Stimulated activated naive B cell treated with anti-CD40 and anti-IgM and Interleukin-4, amounts not matched to agents 10 μg/mL and 1 μg/mL and 100 μg/mL, for 72 hours (primary cell): ENCODE measurements at places on chromosomes 11 and 22.

DNA sequence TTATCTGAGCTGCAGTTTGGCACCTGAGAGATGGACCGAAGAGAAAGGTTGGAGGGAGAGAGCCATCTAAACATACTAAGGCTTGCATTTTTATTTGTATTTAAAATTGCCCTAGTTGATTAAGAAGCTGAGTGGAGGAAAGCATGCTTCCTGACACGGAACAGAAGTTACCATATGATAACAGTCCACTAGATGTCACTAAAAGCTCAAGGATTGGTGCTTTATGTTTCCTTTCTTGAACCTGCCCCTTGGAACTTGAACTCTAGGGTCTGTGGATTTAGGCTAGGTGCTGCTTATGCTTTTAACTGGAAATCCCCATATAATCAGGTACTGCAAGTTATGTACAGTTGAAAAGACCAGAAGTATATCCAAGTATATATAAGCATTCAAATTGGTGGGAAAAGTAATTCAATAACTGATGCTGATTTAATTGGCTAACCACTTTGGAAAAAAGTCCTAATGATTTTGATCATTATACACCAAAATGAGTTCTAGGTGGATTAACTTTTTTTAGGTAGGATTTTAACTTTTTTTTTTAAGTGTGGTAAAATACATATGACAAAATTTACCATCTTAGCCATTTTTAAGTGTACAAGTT is 9.5 kb downstream of the RBMXL2 start:
- peak; percentile 8 for DNase-seq
- H3K4me3 ChIP-seq: no peak overlapping the region
- H3K27ac ChIP-seq: no peak overlapping the region
- H3K4me1 ChIP-seq: no peaks in the 10 kb centered on the region

DNA sequence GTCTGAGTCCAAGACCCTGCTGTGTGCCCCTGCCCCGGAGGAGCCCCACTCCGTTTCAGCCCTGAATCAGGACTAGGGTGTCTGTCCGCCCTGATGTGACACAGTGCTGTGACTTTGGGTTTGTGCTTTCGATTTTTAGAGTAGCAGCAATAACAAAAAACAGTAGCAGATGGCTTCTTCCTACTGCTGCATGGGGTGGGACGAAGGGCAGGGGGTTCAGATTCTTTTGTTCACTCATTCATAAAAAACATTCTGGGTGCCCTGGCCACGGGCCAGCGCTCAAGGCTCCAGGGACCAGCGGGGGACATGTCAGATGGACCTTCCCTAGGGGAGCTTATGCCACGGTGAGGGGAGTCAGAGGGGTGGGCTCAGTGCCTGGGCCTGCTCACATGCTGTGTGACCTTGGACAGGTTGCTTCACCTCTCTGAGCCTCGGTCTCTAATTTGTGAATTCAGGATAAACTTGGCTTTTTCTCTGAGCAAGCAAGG is 24.6 kb upstream of the PRR5 start:
- peak overlapping the region; percentile 9 for H3K27ac ChIP-seq
- H3K27me3 ChIP-seq: peaks cover 41% of the 10 kb centered on the region
- no peaks in the 10 kb centered on the region for H3K36me3 ChIP-seq
- peak overlapping the region; percentile 69 for H3K4me3 ChIP-seq
- no peak for DNase-seq
- peaks cover 34% of the 10 kb centered on the region for H3K4me1 ChIP-seq

GRCh38 chr11:12865863-12866595 is 143.1 kb upstream of the RASSF10 start:
- no peak overlapping the region for H3K27ac ChIP-seq
- no peak for DNase-seq
- no peaks in the 10 kb centered on the region for H3K36me3 ChIP-seq
- H3K27me3 ChIP-seq: peaks cover 19% of the 10 kb centered on the region

DNA sequence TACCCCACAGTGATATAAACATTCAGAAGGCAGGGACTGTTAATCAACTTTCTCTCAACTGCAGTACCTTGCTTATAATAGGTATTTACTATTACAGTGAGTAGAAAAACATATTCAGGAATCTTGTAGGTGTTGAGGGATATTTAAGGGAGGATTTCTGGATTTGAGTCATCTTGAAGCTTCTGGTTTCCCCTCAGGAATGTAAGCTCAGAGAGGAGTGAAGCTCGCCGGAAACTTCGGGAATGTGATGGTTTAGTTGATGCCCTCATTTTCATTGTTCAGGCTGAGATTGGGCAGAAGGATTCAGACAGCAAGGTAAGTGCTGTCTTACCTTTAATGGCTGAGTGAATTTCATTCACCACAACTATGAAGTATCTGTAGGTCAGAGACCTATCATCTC is 42.9 kb downstream of the CTNND1 start:
- no peak overlapping the region for H3K27ac ChIP-seq
- H3K27me3 ChIP-seq: no peaks in the 10 kb centered on the region
- no peak overlapping the region for H3K4me3 ChIP-seq
- peaks cover 42% of the 10 kb centered on the region for H3K36me3 ChIP-seq

DNA sequence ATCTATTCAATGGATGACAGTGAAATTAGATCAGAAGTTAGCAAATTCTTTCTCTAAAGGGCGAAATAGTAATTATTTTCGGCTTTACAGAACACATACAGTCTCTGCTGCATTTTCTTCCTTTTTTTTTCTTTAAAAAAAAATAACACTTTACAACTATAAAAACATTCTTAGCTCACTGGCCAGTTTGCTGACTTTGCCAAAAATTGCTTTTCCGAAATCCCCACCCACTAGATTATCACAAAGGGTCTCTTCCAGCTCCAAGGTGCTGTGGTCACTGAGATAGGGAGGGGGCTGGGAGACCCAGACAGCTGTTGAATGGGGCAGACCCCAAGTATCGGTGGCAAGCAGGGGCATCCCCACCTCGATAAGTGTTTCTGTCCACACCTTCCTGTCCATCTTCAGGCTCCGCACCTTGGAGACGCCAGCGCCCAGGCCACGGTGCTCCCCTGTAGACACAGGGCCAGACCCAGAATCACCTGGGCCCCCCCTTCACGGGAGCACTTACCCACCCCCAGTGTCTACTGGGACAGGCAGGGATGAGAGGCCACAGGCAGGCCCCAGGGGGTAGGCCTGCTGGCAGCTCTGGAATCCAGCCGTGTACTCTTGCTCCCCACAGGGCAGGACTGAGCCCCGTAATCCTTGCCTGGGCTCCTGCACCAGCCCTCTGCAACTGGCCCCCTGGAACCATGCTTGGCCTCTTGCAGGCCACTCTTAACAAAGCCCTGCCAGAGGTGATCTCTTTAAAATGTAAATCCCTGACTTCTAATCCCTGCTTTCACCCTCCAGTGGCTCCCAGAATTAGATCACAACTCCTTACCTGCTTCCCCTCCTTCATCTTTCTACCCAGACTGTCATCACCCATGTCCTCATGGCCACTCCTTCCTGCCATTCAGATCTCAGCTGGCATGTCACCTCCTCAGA is 31.5 kb upstream of the PDE2A start:
- H3K27ac ChIP-seq: peak overlapping the region; percentile 63
- H3K27me3 ChIP-seq: no peaks in the 10 kb centered on the region
- H3K36me3 ChIP-seq: peaks cover 77% of the 10 kb centered on the region
- no peak for DNase-seq
- H3K4me1 ChIP-seq: peaks cover 26% of the 10 kb centered on the region
- no peak overlapping the region for H3K4me3 ChIP-seq

DNA sequence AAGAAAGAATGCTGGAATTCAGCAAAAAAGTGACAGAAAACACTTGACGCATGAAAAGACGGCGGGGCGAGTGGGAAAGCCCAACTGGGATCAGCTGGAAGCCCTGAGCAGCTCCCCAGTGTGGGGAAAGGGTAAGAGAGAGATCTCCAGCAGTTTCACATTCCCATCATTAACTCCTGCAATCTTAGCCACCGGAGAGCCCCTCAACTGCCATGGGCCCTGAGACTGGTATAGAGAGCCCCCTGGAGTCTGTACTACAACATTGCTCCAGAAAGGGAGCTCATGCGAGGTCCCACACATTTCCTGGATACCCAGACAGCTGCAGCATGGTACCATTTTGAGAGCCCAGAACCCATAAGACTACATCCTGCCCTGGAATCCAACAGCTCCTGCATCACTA is 31.1 kb downstream of the MRGPRX4 start:
- H3K4me1 ChIP-seq: no peaks in the 10 kb centered on the region
- H3K4me3 ChIP-seq: no peak overlapping the region

DNA sequence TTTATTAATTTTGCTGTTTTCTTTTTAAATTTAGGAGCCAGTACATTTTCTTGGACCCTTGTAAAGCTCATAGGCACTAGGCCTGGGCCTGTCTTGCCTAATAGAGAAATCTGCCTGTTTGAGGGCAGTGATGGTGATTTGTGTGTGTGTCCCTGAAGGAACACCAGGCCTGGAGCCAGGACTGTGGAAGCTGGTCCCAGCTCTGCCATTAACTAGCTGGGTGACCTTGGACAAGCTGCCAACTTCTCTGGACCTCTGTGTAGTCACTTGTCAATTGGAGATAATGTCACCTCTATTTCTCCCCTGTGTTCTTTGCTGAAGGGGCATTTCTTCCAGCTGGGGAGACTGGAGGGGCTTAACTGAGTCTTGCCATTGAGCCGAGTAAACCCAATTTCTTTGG is 16.0 kb upstream of the FTH1 start:
- peaks cover 9% of the 10 kb centered on the region for H3K36me3 ChIP-seq
- H3K4me1 ChIP-seq: peaks cover 7% of the 10 kb centered on the region
- H3K27ac ChIP-seq: no peak overlapping the region
- H3K4me3 ChIP-seq: no peak overlapping the region

- no peak overlapping the region for H3K27ac ChIP-seq
- H3K27me3 ChIP-seq: no peaks in the 10 kb centered on the region
- H3K4me1 ChIP-seq: peaks cover 72% of the 10 kb centered on the region
- H3K36me3 ChIP-seq: peaks cover 3% of the 10 kb centered on the region
- DNase-seq: no peak
- H3K4me3 ChIP-seq: no peak overlapping the region
Observed at GRCh38 chr11:96218901-96219300, 124.1 kb downstream of the MAML2 start.

DNA sequence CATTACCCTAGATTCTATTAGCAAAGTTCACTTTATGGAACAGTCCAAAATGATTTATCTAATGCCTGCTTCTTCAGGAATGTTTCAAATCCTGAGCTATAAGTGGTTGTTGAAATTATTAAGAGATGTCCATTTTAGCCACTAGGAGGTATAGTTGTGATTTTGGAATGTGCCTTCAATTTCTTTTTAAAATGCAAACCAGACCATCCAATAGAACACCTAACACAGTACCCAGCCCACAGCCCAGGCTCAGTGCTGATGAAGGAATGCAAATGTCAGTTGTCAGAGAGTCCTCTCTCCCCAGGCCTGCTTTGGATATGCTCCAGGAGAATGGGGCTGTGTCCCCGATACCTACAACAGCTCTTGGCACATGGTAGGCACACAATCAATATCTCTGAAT is 85.8 kb upstream of the E2F8 start:
- H3K4me3 ChIP-seq: no peak overlapping the region
- no peaks in the 10 kb centered on the region for H3K36me3 ChIP-seq
- no peak for DNase-seq
- peaks cover 22% of the 10 kb centered on the region for H3K27me3 ChIP-seq

- H3K4me3 ChIP-seq: no peak overlapping the region
- no peak for DNase-seq
- peaks cover 5% of the 10 kb centered on the region for H3K36me3 ChIP-seq
Observed at GRCh38 chr11:69368119-69368880, 74.3 kb downstream of the MYEOV start.

GRCh38 chr11:117759305-117759704 is 37.7 kb downstream of the DSCAML1 start:
- H3K36me3 ChIP-seq: no peaks in the 10 kb centered on the region
- peaks cover 20% of the 10 kb centered on the region for H3K27me3 ChIP-seq
- no peak for DNase-seq
- H3K27ac ChIP-seq: no peak overlapping the region
- H3K4me1 ChIP-seq: no peaks in the 10 kb centered on the region

GRCh38 chr22:25334162-25334490 is 114.7 kb downstream of the CRYBB2 start:
- H3K4me3 ChIP-seq: no peak overlapping the region
- no peaks in the 10 kb centered on the region for H3K4me1 ChIP-seq
- H3K27ac ChIP-seq: no peak overlapping the region

GRCh38 chr11:77080643-77081210 is 14.0 kb downstream of the CAPN5 start:
- H3K27ac ChIP-seq: no peak overlapping the region
- H3K27me3 ChIP-seq: no peaks in the 10 kb centered on the region
- H3K36me3 ChIP-seq: no peaks in the 10 kb centered on the region
- no peak for DNase-seq

GRCh38 chr11:58832056-58832645 is 12.4 kb downstream of the GLYATL2 start:
- no peaks in the 10 kb centered on the region for H3K36me3 ChIP-seq
- H3K4me3 ChIP-seq: no peak overlapping the region
- H3K4me1 ChIP-seq: peaks cover 1% of the 10 kb centered on the region
- no peak for DNase-seq

GRCh38 chr11:32858731-32859130 is 29.0 kb downstream of the PRRG4 start:
- H3K4me3 ChIP-seq: no peak overlapping the region
- H3K27ac ChIP-seq: no peak overlapping the region
- DNase-seq: no peak
- H3K27me3 ChIP-seq: peaks cover 6% of the 10 kb centered on the region
- H3K4me1 ChIP-seq: no peaks in the 10 kb centered on the region
- no peaks in the 10 kb centered on the region for H3K36me3 ChIP-seq

GRCh38 chr22:48488149-48488551 is 1339.5 kb downstream of the BRD1 start:
- peaks cover 23% of the 10 kb centered on the region for H3K4me1 ChIP-seq
- H3K27me3 ChIP-seq: peaks cover 76% of the 10 kb centered on the region
- H3K36me3 ChIP-seq: no peaks in the 10 kb centered on the region
- no peak overlapping the region for H3K4me3 ChIP-seq
- no peak overlapping the region for H3K27ac ChIP-seq

DNA sequence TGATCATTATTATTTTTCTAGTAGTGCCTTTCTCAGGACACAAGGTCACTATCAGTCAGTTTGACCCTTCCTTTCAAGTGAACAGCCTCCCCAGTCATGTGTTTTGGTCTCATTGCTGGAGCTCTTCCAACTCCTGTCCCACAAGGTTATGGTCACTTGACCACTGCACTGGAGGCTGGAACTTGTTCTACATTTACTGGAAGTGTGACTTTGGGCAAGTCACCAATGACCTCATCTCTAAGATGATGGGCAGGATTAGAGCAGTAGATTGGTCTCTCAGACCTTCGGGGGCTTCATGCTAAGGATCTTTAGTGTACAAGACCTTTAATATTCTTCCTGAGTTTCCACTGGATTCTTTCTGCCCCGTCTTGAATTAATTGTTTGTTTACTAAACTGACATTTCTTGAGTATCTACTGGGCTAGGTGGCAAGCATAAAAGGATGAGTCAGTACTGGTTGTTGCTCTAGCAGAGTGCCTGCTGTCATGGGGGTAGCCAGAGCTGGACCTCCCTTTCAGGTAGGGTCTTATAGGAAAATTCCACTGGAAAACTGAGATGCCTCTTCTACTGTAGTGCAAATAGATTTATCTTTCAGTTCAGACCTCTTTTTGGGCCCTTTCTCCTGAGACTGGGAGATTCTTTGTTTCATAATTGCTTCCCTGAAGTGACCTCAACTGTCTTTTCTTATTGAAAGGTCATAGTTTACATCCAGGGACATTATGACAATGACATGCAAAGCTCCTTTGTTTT is 106.8 kb downstream of the GRAMD1B start:
- no peaks in the 10 kb centered on the region for H3K36me3 ChIP-seq
- no peaks in the 10 kb centered on the region for H3K4me1 ChIP-seq
- no peak overlapping the region for H3K4me3 ChIP-seq
- no peak for DNase-seq
- H3K27ac ChIP-seq: no peak overlapping the region

- peak; percentile 47 for DNase-seq
- no peaks in the 10 kb centered on the region for H3K27me3 ChIP-seq
- peaks cover 46% of the 10 kb centered on the region for H3K4me1 ChIP-seq
Observed at GRCh38 chr22:36383110-36383581, 4.6 kb downstream of the MYH9 start.
